ENCODE measurements at places on chromosomes 7 and 10.

- no peak for DNase-seq
Observed at GRCh38 chr7:140539461-140539860, 60.2 kb upstream of the MKRN1 start.

DNA sequence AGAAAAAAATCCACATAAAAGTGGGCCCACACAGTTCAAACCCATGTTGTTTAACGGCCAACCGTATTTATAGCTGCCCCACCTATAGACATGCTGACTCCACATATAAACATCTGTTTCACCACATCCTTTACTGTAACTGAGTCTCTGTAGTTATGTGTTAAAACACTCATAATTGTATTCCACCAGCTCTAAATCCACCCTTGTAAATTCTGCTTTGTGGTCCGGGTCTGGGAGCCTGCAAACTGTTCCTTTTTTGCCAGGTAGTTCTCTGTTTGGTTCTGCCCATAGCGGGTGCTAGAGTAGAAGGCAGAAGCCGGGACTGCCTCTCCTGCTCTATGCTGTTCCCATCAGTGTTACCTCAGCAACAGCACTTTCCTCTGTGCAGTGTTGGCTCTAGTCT lies 20.2 kb upstream of the FHIP2A start:
- DNase-seq = peak; percentile 4

GRCh38 chr7:95099106-95099505 lies 191.7 kb downstream of the PPP1R9A start:
- no peak for DNase-seq

GRCh38 chr10:69057261-69057950 lies 30.5 kb upstream of the SRGN start:
- DNase-seq = no peak

- no peak for DNase-seq
Observed at GRCh38 chr10:132554991-132555647, 17.5 kb downstream of the INPP5A start.

GRCh38 chr7:6642861-6643640 lies 5.9 kb downstream of the ZNF316 start:
- no peak for DNase-seq

DNA sequence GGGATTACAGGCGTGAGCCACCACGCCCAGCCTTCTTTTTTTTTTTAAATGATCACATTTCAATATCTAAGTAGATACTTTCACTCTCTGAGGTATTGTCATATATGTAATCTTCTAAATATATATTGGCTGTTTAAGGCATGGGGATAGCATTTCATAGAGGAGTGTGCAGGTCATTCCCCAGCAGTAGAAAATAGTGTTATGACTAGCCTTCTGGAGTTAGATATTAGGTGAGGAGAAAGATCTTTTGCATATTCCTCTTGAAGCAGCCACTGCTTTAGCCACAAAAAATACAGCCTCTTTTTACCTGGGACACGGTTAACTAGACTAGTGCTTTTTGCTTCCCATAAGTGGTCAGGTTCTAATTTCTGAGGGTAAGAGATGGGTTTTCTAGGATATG lies 28.9 kb downstream of the ADD3 start:
- no peak for DNase-seq

DNA sequence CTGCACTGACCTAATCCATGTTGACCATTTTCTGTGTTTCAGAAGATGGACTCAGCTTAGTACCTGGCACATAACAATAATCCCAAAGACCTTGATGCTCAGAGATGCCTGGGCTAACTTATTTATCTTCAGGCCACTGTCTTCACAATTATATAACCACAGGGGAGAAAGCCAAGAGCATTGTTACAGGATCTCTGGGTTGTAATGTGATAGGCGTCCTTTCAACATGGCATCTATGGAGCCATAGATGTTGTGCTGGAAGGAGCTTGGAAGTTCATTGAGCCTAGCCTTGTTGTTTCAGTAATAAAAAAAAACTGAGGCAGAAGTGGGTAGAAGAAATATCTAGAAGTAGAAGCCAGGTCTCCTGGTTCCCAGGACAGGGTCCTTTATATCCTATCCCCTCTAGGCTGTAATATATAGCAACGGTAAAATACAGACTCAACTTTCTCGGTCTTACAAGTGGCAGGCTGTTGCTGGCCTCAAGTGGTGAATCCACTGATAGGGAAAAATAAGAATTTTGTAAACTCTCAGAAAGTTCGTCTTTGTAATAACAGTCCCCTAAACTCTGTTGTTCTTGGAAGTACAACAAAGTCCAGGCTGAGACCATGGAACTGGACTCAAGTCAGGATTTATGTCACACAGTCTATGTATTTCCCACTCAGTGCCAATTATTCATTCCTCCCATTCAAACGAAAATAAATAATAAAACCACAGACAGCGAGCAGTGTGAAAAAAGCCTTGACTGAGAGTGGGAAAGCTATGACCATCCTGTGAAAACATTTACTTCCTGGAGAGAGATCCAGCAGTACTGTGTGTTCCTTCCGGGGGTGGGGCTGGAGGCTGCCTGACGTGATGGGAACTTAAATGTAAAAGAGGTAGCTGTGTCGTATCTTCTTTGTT lies 277.6 kb downstream of the REEP3 start:
- DNase-seq = no peak

DNA sequence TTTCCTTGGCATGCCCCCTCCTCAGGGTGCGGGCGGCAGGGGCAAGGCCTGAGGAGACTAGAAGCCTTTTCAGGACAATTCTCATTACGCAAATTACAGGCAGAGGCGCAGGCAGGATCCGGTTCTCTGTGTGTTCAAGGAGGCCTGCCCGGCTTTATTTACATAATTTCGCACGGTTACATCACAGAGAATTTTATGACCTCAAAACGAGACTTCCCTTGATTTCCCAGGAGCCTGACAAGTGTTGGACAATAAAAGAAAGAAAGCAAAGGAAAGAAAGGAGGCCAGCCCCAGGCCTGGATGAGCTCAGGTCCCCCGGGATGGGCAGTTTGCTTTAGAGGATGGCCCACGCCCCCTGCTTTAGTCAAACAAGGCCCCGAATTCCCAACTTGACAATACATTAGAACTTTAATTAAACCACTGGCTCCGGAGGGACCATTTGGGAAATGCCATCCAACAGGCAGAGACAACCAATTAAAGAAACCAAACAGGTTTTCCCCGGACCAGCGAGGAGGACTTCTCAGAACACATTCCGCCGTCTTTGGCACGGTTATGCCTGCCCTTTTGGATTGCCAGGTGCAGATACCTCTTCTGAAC lies 2.9 kb downstream of the MNX1 start:
- no peak for DNase-seq

DNA sequence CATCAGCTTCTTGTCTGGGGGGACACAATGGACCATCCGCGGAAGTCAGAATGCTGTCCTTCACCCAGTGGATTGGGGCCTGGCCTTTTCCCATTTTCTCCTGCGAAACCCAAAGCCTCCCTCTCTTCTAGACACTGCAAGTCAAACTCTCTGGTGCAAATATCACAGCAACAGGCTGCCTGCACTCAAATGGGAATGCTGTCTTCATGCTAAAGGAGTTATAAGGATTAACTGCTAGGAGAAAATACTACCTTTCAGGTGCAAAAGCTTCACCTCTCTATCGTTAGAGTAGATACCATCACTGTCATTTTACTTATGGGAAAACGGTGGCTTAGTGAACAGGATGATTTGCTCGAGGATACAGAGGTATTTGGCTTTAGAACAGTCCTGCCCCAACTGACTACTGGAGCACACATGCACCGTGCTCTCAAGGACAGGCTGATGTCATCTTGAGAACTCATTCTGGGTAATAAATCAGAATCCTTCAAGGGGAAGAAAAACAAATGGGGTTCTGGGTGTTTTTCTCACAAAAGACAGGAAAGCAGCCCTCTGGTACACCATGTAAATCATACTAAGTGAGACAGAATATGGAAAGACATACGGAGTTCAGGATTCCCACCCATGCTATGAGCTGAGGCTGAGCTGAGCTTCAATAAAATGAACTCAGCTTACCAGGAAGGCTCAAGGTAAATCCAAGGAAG lies 100.9 kb downstream of the SAMD9 start:
- no peak for DNase-seq

GRCh38 chr10:58513188-58514110 lies 777 bp downstream of the BICC1 start:
- peak; percentile 12 for DNase-seq

DNA sequence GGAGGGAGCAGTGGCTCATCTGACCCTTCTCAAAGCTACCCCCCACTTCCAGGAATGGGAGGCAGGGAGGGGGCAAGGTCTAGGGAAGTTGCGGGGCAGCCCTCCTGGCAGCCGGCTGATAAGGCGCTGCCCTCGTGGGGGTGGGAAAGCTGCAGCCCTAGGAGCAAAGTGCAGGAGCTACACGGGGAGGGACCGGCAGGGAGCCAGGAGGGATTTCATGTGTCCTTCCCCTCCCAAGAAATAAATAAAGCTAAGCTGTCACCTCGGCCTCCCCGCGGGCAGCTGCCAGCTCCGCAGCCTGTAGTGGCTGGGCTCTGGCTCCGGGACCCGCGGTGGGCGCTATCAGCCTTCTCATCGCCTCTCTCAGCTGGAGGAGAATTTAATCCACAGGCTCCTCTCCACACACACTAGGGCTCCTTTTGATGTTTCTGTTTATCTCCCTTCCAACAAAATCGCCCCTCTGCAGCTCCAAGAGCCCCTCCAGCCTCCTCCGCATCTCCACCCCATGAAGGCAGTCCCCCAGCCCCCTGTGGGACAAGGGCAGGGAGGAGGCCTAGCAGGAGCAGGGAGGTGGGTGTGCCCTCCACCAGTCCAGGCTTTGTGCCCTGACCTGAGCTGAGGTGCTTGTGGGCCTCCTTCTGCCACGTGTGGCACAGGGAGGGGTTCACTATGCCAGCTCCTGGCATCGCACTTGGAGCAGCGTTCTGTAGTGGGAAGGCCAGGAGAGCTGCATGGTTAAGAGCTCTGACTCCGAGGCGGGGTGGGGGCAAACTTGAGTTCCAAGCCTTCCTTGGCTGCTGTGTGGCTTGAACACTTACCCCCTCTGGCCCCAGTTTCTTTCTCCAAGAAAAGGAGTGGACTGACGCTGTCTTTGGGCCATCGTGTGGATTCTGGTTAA lies 80.5 kb downstream of the C10orf105 start:
- no peak for DNase-seq

GRCh38 chr10:98423691-98424120 lies 8.7 kb upstream of the PYROXD2 start:
- no peak for DNase-seq

GRCh38 chr10:129627442-129627841 lies 160.4 kb downstream of the MGMT start:
- DNase-seq = no peak

DNA sequence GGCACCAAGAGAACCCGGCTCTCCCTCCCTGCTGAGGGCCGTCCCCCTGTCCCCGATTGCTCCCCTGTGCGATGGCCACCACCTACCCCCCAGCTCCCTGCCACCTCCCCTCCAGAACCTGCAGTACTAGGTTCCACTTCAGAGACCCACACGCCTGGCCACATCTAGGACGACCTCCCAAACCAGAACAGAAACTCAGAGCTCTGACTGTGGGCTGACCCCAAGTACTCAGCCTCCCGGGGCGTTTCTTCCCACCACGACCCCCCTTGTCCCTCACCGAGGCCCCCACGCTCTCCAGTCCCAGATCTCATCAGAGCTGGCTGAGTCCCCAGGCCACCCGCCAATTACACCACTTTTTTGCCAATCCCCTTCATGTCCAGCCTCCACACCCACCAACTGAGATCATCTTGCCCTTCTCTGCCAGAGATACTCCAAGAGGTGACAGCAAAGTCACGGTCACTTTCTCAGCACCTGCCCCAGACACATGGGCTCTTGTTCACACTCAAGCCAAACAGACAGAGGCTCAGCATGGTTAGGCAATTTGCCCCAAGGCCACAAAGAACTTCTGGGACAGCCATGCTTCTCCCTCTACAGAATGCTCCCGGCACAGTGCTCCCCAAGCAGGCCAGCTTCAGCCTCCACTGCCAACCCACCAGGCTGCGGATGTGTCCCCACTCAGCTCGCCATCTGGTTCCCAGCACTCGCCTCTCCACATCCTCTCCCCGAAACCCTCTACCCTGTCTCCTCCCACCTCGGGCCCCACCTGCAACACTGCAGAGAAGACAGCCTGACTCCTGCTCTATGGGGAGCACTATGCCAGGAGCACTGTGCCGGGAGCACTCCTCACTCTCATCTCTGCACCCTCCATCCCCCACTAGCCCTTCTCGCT lies 4.7 kb downstream of the TMEM120A start:
- no peak for DNase-seq

GRCh38 chr10:32956365-32957197 lies 1.4 kb downstream of the ITGB1 start:
- DNase-seq = no peak

DNA sequence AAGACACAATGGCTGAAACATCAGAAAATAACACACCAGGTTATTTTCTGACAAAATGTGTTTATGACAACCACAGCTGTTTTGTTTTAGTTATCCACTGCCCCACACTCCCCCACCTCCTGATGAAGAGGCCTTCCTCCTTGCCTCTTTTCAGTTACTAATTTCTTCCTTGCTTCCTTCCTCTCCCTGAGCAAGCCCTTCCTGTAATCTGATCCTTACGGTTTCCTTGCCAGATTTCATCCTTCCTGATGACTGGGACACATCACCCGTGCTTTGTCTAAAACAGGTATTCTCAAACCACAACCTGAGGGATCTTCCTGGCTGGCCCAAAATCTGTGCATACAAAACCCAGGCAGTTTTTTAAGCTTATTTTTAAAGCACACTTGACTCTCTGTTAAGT lies 39.4 kb downstream of the CHST15 start:
- DNase-seq = no peak

GRCh38 chr7:70113536-70113935 lies 515.3 kb downstream of the AUTS2 start:
- DNase-seq = no peak

DNA sequence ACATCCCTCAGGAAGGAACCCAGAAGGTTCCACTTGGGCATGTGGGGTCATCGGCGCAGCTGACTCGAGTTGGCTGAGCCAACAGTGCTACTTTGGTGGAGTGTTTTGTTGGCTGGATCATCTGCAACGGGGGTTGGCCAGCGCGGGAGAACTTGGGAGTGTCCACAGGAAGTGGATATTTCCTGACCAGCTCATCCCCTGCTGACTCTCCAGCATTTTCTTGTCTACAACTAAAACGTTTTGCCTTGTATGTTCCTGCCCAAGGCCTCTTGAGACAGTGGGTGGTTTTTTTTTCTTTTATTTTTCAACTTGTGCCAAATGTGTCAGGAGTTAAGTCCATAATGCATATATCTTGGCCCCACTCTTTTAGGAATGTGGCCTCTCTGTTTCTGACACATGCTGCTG lies 208.6 kb downstream of the ZNF365 start:
- DNase-seq = no peak

DNA sequence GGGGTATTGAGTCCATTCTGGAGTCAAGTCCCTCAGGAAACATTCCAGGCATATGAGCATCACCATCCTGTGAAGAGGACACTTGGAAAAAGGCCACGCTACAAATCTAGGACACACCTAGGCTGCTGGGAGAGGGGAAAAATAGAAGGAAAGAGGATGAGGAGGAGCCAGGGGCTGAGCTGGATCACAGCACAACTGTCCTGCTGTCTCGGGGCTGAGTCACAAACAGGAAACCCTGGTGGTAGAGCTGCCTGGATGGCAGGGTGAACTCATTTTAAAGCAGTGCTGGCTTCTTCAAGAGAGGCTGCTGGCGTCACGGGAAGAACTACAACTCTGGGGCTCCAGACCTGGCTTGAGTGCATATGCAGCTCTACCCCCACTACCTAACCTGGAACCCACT lies 151.5 kb downstream of the RNF216 start:
- DNase-seq = no peak

Measured in GM12892 (cell line).